Right lobe of liver (tissue), 6 donors: ENCODE measurements at places on chromosomes 7 and 10. TPM values are rescaled to one million over a fixed set of nuclear protein-coding genes. Genes with fewer than 3 reads are reported as not detected.

CHCHD1 gene
- total RNA-seq: 18.8 TPM

MOSPD3 gene
- total RNA-seq: 19.1 TPM

NPY4R gene
- total RNA-seq: not detected

MSRB2 gene
- 37.3 TPM for total RNA-seq

MRLN gene
- total RNA-seq: not detected

KLF14 gene
- not detected for total RNA-seq

OGDHL gene
- total RNA-seq: 98.5 TPM

PKD2L1 gene
- total RNA-seq: 0.26 TPM

SLC26A3 gene
- not detected for total RNA-seq

VKORC1L1 gene
- 26.1 TPM for total RNA-seq

MYH16 gene
- not detected for total RNA-seq

COBL gene
- 21.5 TPM for total RNA-seq

TSPAN33 gene
- 34.1 TPM for total RNA-seq

MKI67 gene
- 1.2 TPM for total RNA-seq

CYP17A1 gene
- 2.5 TPM for total RNA-seq

CHN2 gene
- 57.7 TPM for total RNA-seq

SORCS1 gene
- total RNA-seq: 0.10 TPM

MACC1 gene
- 0.13 TPM for total RNA-seq

CAV2 gene
- total RNA-seq: 41.4 TPM

NPC1L1 gene
- total RNA-seq: 49.8 TPM

ITIH5 gene
- total RNA-seq: 0.32 TPM

BET1 gene
- total RNA-seq: 19.7 TPM
